Cardiac fibroblast (primary cell): ENCODE measurements at places on chromosomes 12 and 14.
A peak's percentile ranks its signal among the peaks of the same experiment; 100 is the strongest.

DNA sequence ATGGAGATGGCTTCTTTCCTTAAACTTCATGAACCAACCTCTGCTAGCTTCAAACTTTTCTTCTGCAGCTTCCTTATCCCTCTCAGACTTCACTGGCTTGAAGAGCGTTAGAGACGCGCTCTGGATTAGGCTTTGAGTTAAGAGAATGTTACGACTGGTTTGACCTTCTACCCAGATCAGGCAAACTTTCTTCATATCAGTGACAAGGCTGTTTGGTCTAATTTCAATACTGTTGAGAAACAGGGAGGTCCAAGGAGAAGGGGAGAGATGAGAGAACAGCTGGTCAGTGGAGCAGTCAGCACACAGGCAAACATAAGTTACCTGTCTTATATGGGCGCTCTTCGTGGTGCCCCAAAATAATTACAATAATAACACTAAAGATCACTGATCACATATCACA is 14.9 kb downstream of the SCAF11 start:
- DNase-seq, result no peak

GRCh38 chr14:100132903-100133510 is 26.4 kb downstream of the DEGS2 start:
- no peak for DNase-seq

- DNase-seq, result no peak
Observed at GRCh38 chr12:5467931-5468330, 36.0 kb downstream of the NTF3 start.

- DNase-seq, result peak; percentile 93
Observed at GRCh38 chr12:63844391-63845341, at the start of gene SRGAP1. SRGAP1 (plus strand) TSS chr12:63844700; CDS start chr12:63844817, 117 bp downstream.

GRCh38 chr14:52951681-52952554 is 1.1 kb upstream of the FERMT2 start:
- DNase-seq, result peak; percentile 87
